ENCODE measurements at places on chromosomes 12 and 14.

DNA sequence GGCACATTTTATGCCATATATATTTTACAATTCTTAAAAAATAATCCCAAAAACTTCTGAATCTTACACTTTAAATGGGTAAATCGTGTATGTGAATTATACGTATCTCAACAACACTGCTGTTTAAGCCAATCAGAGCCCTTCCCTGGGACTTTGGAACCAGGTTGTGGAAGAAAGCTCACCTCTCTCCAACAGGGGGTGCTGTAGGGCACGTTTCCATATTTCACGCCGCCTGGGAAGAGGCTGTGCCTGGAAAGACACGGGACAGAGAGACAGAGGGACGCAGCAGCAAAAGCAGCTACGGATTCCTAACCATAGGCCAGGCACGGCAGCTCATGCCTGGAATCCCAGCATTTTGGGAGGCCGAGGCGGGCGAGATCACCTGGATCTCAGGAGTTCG, 29.4 kb upstream of the FBRSL1 start:
- DNase-seq: peak; percentile 59
- H3K4me3 ChIP-seq: no peak overlapping the region
- peaks cover under 1% of the 10 kb centered on the region for H3K4me1 ChIP-seq
- H3K36me3 ChIP-seq: no peaks in the 10 kb centered on the region

DNA sequence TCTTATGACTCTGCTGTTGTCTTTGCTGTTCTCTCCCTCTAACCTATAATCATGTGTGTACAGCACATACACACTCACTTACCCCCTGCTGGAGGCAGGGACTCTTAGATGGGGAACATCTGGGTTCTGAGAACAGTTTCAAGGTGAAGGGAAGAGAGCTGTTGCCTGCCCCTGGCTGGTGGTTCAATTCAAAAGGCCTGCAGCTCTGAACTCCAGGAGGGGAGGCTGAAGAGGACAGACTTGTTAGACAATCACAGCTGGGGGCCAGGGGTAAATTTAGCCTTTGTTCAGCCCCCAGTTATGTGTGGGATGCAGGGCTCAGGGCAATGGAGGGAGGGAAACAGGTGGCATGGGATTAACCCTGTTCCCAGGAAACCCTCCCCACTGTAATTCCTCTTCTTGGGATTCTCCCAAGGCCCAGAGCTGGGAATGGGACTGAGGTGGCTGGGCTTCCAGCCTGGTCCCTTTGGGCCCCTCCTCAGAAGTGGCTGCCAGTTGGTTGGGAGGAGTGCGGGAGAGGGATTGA, 1.9 kb downstream of the MYL6B start:
- no peak overlapping the region for H3K27ac ChIP-seq
- H3K4me1 ChIP-seq: peaks cover 29% of the 10 kb centered on the region
- no peaks in the 10 kb centered on the region for H3K27me3 ChIP-seq
- H3K4me3 ChIP-seq: no peak overlapping the region

DNA sequence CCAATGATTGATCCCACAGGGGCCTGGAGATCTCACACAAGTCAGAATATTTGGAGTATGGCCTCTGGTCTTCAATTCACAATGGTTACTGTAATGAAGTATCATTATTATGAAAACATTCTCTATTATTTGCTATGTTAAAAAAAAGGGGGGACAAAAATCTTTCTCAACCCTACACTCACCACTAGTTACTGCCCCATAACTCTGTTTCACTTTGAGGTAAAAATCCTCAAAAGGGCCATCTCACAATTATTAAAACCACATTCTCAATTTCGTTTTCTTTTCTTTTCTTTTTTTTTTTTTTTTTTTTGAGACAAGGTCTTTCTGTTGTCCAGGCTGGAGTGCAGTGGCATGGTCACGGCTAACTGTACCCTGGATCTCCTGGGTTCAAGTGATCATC, 59.6 kb upstream of the KCNC2 start:
- no peaks in the 10 kb centered on the region for H3K4me1 ChIP-seq
- no peak for DNase-seq
- peaks cover 2% of the 10 kb centered on the region for H3K27me3 ChIP-seq
- H3K27ac ChIP-seq: no peak overlapping the region
- H3K36me3 ChIP-seq: no peaks in the 10 kb centered on the region
- no peak overlapping the region for H3K4me3 ChIP-seq

GRCh38 chr14:46985529-46986380, 334.2 kb upstream of the RPL10L start:
- H3K4me3 ChIP-seq: no peak overlapping the region
- H3K36me3 ChIP-seq: no peaks in the 10 kb centered on the region
- H3K27ac ChIP-seq: no peak overlapping the region
- no peaks in the 10 kb centered on the region for H3K27me3 ChIP-seq
- DNase-seq: no peak

DNA sequence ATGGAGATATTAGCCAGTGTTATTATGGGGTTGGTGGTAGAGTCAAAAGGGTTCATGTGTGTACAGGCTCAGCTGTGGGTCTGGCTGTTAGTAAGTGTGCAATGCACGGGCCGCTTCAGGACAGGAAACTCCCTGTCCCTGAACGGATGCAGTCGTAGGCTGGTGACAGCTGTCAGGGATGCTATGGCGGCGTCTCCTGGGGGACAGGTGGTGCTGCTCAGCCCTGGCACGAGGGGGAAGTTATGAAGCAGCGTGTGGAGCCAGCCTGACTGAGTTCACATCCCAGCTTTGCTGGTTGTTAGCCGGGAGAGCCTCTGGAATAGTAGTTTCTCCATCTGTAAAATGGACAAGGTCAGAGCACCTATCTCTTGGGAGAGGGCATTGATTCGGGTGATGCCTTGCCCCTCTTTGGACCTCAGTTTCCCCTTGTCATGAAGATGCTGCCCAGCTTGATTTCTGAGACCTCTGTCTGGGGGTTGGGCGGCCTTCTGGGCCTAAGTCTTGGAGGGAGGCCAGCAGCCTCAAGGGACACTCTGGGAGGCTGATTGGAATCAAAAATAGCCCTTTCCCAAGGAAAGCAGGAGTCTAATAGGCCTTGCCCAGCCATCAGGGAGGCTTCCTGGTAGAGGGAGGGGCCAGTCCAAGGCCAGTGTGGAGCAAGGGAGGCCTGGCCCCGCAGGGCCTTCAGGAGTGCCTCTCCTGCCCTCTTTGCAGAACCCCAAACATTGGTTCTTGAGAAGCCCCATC, 7.1 kb downstream of the ASB2 start:
- H3K27ac ChIP-seq: peak overlapping the region; percentile 83
- peaks cover 2% of the 10 kb centered on the region for H3K27me3 ChIP-seq
- H3K36me3 ChIP-seq: peaks cover 4% of the 10 kb centered on the region

GRCh38 chr12:117000316-117000715, 89.6 kb downstream of the FBXW8 start:
- no peak overlapping the region for H3K4me3 ChIP-seq
- H3K36me3 ChIP-seq: peaks cover 9% of the 10 kb centered on the region
- no peak overlapping the region for H3K27ac ChIP-seq
- no peaks in the 10 kb centered on the region for H3K27me3 ChIP-seq

GRCh38 chr12:62259631-62259992, 592 bp upstream of the USP15 start:
- peaks cover 21% of the 10 kb centered on the region for H3K36me3 ChIP-seq
- H3K27me3 ChIP-seq: no peaks in the 10 kb centered on the region
- H3K4me1 ChIP-seq: peaks cover 53% of the 10 kb centered on the region

DNA sequence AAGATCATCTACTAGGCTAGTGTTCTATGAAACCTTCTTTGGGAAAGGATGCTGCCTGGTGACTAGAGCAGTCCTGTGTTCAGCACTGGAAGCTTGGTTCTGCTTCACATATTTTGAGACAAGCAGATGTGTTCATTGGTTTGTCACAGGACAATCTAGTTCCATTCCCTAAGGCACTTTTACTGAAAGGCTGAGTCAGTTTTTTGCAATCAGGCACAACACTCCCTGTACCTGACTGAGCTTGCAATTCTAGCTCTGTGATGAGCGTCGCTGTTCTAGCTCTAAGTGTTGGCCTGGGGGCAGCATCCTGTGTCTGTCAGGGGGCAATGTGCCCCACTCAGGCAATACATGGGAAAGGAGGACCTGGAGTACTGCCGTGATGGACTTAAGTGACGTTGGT, 144.4 kb downstream of the CAND1 start:
- peaks cover 2% of the 10 kb centered on the region for H3K36me3 ChIP-seq
- H3K4me1 ChIP-seq: no peaks in the 10 kb centered on the region
- H3K27me3 ChIP-seq: no peaks in the 10 kb centered on the region
- DNase-seq: no peak
- no peak overlapping the region for H3K27ac ChIP-seq
- no peak overlapping the region for H3K4me3 ChIP-seq

- H3K4me3 ChIP-seq: no peak overlapping the region
- H3K4me1 ChIP-seq: peaks cover 24% of the 10 kb centered on the region
- peaks cover 4% of the 10 kb centered on the region for H3K27me3 ChIP-seq
- H3K36me3 ChIP-seq: no peaks in the 10 kb centered on the region
- no peak for DNase-seq
- H3K27ac ChIP-seq: peak overlapping the region; percentile 65
Observed at GRCh38 chr12:14880890-14881453, 4.7 kb downstream of the MGP start.

DNA sequence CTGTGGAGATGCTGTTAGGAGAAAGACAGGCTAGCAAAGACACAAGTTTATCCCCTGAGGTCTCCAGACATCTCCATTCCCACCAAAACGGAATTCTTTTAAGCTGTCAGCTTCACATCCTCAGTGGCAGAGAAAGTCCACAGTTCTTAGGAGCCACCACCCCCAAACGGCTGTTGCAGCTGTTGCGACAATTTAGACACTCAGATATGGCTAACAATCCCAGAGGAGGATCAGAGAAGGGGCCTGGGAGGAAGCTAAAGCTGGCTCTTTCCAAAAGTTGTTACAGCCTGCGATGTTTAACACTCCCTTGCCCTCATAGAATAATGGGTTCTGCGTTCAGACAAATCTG, 1.9 kb upstream of the ATP5MC2 start:
- H3K36me3 ChIP-seq: peaks cover 21% of the 10 kb centered on the region
- peaks cover 16% of the 10 kb centered on the region for H3K4me1 ChIP-seq
- H3K27ac ChIP-seq: no peak overlapping the region
- no peak for DNase-seq

- DNase-seq: no peak
Observed at GRCh38 chr14:92340071-92340470, 17.1 kb downstream of the SLC24A4 start.

GRCh38 chr12:29155079-29155478, 6.0 kb downstream of the FAR2 start:
- H3K27ac ChIP-seq: no peak overlapping the region
- no peak overlapping the region for H3K4me3 ChIP-seq
- H3K27me3 ChIP-seq: peaks cover 2% of the 10 kb centered on the region
- DNase-seq: no peak
- peaks cover 10% of the 10 kb centered on the region for H3K4me1 ChIP-seq
- H3K36me3 ChIP-seq: no peaks in the 10 kb centered on the region

DNA sequence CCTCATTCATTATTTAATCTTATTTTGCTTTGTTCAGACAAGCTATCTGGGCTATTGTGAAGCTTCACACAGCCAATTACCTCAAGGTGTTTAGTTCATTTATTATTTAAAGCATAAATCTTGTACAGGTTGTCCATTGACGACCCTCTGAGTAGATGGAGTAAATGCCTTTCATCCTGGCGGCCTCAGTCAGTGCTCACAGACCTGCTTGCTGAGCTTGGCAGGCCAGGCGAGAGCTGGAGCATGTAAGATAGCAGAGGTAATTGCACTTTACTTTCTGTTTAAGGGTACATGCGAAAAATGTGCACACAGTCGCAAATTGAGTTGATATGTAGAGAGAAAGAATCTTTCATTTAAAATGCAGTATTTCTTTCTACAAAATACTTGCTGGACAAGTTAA, 224.4 kb downstream of the NPAS3 start:
- DNase-seq: no peak
- H3K4me3 ChIP-seq: no peak overlapping the region
- no peaks in the 10 kb centered on the region for H3K4me1 ChIP-seq

- H3K4me1 ChIP-seq: no peaks in the 10 kb centered on the region
- no peak overlapping the region for H3K4me3 ChIP-seq
- no peaks in the 10 kb centered on the region for H3K36me3 ChIP-seq
- peaks cover 2% of the 10 kb centered on the region for H3K27me3 ChIP-seq
- no peak overlapping the region for H3K27ac ChIP-seq
- no peak for DNase-seq
Observed at GRCh38 chr12:19039515-19039914, 90.0 kb upstream of the PLEKHA5 start.

GRCh38 chr14:77186911-77187648, 5.5 kb downstream of the TMEM63C start:
- no peak overlapping the region for H3K27ac ChIP-seq
- no peak for DNase-seq
- peaks cover 8% of the 10 kb centered on the region for H3K4me1 ChIP-seq
- no peaks in the 10 kb centered on the region for H3K36me3 ChIP-seq

- H3K36me3 ChIP-seq: no peaks in the 10 kb centered on the region
- H3K27ac ChIP-seq: no peak overlapping the region
- H3K4me1 ChIP-seq: no peaks in the 10 kb centered on the region
Observed at GRCh38 chr14:32028599-32028998, 48.5 kb upstream of the ARHGAP5 start.

GRCh38 chr12:116656306-116656705, 81.6 kb downstream of the SPRING1 start:
- H3K27ac ChIP-seq: no peak overlapping the region
- DNase-seq: no peak
- H3K4me3 ChIP-seq: no peak overlapping the region
- peaks cover 2% of the 10 kb centered on the region for H3K27me3 ChIP-seq

DNA sequence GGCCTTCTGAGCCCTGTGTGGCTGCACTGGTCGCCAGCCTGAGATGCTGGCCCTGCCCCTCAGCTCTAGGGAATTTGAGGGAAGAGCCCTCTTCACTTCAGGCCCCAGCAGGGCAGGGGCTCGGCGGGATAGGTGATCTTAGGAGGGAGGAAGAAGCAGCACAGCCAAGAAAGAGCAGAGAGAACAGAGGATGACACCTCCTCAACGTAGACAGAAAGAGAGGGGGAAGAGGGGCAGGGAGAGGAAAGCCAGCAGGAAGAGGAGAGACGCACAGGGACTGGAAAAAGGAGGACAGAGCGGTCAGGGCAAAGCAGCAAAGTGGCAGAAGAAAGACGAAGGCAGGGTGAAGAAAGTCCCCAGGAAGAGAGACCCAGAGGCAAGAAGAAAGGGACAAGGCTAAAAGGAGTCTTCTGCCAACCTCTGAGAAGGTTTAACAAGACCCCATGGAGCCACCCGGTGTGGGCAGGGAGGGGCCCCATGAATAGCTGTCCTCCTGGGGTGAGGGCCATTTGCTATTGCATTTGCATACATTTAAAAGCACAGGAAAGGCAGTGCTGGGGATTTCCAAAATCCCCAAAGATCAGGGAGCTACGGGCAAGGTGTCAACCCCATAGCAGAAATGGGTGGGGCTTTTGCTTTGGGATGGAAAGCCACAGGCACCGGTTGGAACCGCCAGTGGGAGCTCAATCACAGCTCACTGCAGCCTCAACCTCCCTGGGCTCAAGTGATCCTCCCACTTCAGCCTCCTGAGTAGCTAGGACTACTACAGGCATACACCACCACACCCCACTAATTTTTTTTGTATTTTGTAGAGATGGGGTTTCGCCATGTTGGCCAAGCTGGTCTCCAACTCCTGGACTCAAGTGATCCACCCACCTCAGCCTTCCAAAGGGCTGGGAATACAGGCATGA, 22.7 kb downstream of the CMKLR1 start:
- no peak overlapping the region for H3K27ac ChIP-seq
- H3K4me3 ChIP-seq: no peak overlapping the region
- no peaks in the 10 kb centered on the region for H3K27me3 ChIP-seq
- H3K36me3 ChIP-seq: no peaks in the 10 kb centered on the region
- peaks cover 25% of the 10 kb centered on the region for H3K4me1 ChIP-seq
- DNase-seq: no peak
